Sigmoid colon (tissue), 7 donors: ENCODE measurements at places on chromosomes 3 and 15. TPM values are rescaled to one million over a fixed set of nuclear protein-coding genes. Genes with fewer than 3 reads are reported as not detected.

DNA sequence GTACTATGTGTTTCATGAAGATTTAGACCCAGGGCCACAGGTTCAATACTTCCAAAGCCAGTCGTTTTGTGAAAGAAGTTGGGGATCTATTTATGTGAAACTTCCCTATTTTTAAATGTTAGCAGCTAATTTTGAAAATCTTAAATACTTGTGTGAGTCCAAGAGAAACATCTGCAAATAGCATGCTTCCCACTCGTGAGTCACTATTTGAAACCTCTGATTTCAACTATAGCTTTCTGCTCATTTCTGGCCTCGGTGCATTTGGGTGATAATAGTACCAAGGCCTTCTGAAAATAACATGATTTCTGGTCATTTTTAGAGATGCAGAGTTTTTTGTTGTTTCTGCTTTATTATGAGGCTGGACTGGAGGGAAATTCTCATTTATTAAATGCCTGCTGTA lies 110.0 kb downstream of the OPA1 start:
- DNase-seq, result no peak

- no peak for DNase-seq
Measured at GRCh38 chr3:14262212-14262611, 83.6 kb downstream of the LSM3 start.

- DNase-seq, result no peak
Measured at GRCh38 chr3:145952536-145952935, 208.4 kb downstream of the PLOD2 start.

GRCh38 chr15:52280326-52281084 lies 15.1 kb downstream of the MYO5C start:
- DNase-seq, result no peak

DNA sequence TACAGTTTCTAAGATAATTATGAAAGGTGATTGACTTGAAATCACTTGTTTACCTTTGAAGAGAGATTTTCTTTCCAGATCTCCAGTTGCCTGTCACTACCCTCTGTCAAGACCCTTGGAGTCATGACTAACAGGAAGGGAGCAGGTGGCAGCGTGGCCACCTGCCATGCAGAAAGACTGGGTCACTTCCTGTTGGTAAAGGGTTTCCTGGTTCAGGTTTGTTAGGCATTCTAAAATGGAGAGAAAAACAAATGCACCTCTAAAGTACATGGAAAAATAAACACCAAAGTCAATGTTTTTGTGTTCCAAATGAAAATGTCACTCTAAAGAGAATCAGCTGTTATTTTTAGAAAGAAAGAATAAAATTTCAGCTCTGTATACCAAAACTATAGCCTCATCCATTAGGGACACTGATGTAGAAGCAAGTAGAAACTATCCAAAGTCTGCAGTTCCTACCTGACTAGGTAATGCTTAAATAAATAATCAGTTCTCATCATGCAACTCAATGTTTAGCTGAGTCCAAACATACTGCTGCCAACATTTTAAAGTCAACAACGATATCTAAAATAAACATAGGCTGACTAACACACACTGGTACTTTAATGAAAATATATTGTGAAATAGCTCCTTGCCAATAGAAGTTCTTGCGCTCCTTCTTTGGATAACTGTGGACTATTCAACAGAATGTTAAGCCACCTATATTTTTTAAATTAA lies 23.9 kb upstream of the TM4SF1 start:
- no peak for DNase-seq

DNA sequence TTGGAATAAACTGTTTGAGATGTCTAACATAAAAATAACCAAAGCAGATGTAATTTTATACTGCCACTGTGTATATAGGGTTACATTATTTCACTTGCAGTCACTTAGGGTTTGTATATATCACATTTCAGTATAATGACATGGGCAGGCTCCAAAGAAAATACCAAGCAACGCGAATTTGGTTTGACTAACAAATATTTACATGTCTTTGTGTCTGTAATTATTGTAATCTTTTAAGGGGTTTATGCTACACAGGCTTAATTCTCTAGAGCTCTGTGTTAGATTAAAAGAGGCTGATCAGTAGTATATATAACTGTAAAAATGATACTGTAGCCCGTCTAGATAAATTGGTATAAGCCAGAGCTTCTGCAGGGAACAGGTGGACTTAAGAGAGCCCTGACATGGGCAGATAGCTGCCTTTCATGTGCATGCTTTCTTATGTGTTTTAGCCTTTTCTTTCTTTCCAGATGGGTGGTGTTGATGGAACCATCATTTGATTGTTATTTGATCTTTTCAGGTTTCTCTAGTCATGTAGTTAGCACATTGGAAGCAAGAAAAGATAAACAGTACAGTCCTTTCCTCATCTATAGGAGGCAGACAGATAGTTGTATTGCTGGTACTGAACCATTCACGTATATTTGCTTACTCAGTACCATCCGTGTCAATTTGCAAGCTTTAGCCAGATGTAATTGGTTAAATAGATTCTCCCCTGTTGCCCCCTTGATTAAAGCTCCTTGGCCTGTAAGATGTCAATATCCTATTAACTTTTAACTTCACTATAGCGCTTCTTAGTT lies 86.1 kb downstream of the GALK2 start:
- no peak for DNase-seq

DNA sequence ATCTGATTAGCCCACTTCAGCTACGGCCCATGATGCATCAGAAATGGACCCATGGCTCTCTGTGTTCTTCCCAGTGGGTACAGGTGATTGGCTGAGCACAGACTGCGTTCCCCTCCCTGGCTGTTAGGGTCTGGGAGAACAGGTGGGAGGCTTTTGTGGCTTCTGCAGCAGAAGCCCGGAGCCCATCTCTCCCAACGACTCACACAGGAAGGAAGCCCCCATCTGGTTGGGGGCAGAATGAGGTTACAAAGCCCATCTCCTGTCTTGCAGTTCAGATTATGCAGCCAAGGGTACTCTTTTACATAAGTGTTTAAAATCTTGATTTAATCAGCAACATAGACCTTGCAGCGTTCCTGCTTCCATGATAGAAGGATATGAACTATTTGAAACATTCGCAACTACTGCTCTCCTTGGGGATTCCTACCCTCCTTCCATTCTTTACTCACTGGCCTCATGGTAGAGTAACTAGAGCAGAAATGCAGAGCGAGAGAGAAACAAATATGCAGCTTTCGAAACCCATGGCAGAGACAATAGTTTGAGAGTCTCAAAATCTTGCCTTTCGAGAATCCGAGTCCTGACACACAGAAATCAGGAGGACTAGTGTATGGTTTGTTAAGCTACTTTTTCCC lies 291.3 kb downstream of the TLE3 start:
- no peak for DNase-seq

DNA sequence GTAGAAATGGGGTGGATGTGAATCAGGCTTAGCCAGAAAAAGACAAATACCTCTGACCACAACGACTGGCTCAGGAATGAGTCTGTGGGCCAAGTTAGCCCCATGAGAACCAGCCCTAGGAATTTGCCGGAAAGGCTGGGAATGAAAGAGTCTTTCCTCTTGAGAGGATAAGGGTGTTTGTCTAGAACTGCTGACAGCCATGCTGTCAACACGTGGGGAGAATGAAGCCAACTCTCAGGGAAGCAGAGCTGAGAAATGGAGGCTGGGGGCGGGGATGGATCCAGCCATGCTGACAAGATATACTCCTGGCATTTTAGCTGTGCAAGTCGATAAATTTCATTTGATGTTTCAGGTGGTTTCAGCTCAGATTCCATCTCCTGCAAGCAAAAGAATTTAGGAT lies 10.6 kb upstream of the SLC6A1 start:
- DNase-seq, result no peak

- DNase-seq, result no peak
Measured at GRCh38 chr3:3666664-3667063, 132.6 kb upstream of the LRRN1 start.

DNA sequence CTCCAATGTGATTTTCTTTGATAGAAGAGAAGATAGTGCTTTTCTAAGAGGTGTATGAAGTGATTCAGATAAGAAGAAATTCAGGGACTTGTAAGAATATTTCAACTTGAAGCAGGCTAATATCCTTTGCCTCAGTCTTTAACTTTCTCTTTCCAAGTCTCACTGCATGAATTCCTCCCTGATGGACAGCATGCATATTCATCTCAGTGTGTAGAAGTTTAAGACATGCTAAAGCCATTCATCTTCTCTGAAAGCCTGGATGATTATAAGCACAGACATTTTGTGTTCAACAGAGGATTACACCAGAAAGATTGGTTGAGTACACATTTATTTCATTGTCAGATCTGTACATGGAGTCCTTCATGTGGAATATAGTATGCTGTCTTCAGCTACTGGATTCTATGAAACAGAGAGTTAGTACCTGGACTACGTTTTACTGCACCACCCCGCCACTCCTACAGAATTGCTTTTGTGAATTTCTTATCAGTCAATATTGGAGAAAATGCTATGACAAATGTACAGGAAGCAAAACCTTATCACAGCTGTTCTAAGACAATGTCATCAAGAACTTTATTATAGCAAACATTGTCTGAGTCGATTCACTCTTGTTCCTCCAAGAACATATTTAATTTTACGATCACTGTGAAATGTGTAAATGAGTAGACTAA lies 1346.1 kb downstream of the OTOL1 start:
- no peak for DNase-seq

DNA sequence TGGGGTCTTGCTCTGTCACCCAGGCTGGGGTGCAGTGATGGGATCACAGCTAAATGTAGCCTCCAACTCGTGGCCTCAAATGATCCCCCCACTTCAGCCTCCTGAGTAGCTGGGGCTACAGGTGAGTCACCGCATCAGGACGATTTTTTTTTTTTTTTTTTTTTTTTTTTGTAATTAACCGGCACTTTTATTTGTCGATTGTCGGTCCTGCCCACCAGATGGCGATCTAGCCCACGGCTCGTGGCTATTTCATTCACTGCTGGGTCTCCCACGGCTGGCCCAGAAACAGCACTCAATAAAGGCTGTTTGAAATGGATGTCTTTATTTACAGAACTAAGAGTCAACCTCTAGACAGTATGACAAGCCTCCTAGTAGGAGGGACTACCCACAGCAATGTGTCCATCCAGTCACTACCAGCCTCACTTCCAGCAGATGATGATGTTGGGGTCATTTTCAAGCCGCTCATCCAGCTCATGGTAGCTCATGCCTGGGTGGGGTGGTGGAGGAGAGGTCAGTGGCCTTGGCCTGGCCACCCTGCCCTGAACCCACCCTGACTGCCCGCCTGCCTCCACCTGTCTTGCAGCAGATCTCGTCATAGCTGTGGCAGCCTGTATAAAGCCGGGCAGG lies 1.8 kb upstream of the ZMYND10 start:
- DNase-seq, result peak; percentile 83

GRCh38 chr15:40105517-40106202 lies 3.0 kb downstream of the BMF start:
- no peak for DNase-seq

- DNase-seq, result no peak
Measured at GRCh38 chr15:82172506-82172905, 90.0 kb downstream of the EFL1 start.

- DNase-seq, result no peak
Measured at GRCh38 chr15:32838820-32839219, 121.0 kb downstream of the GREM1 start.

- no peak for DNase-seq
Measured at GRCh38 chr3:167067787-167068161, 312.3 kb downstream of the ZBBX start.

- DNase-seq, result no peak
Measured at GRCh38 chr3:133882986-133883586, 12.6 kb downstream of the RAB6B start.

GRCh38 chr3:167120828-167121227 lies 259.3 kb downstream of the ZBBX start:
- no peak for DNase-seq

- DNase-seq, result peak; percentile 61
Measured at GRCh38 chr15:37125143-37125542, 24.8 kb upstream of the MEIS2 start.

GRCh38 chr15:83413054-83413719 lies 34.0 kb upstream of the SH3GL3 start:
- no peak for DNase-seq

DNA sequence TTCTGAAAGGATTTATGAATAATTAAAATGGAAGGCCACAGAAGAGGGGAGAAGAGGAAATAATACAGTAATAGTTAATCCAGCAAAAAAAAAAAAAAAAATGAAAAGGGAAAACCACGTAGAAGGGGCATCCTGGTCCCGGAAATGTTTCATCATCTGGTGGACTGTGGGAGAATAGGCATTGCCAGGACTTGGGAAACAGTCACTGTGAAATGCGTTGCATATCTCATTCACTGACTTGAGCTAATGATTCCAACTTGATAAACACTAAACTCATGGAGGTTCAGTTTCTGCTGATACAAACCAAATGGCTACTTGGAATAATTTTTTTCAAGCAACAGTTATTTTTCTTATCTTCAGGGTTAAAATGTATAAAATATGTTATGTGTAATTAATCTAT lies 3.2 kb downstream of the XCR1 start:
- DNase-seq, result no peak

DNA sequence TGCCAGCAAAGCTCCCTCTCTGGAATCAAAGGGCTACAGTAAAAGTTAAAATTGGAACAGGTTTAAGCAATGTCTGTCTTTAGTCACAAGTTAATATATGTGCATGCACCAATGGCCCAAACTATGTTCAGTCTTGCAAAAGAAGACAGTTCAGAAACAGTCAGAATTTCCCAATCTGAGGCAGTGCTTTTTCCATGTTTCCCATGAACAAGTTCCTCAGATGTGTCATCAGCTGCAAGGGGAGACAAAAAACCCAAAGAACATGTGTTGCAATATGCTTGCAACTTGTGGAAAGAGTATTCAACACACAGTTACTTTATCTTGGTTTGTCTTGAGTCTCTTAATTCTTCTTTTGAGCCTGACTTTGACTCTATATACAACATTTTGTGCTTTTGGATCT lies 148.4 kb downstream of the USP13 start:
- DNase-seq, result no peak

- peak; percentile 79 for DNase-seq
Measured at GRCh38 chr3:64530434-64531049, 157.3 kb downstream of the ADAMTS9 start.

DNA sequence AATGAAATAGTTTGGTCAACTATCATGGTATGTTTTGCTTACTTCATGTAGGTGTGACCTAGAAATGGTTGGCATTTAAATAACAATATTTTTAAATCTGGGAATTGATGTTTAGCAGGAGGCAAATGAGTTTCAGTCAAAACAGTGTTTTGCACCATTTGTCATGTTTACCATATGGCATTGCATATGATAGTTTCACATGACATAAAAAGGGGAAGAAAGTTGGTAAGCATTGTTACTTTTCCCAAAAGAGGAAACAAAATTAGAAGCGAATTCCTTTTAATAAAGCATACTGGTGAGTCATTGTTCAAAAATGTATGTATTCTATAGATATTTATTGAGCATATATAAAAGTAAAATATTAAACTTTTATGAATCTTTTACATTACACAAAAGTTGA lies 2.3 kb downstream of the RNF13 start:
- no peak for DNase-seq

GRCh38 chr3:15438983-15439382 lies 11.6 kb downstream of the EAF1 start:
- DNase-seq, result no peak

SLC27A2 gene
- total RNA-seq, result not detected

ZKSCAN7 gene
- total RNA-seq, result 5.8 TPM

MUC20 gene
- total RNA-seq, result 2.9 TPM

CHRNA3 gene
- total RNA-seq, result 13.8 TPM

AMIGO3 gene
- 0.71 TPM for total RNA-seq

CKMT1B gene
- total RNA-seq, result not detected

CHST13 gene
- total RNA-seq, result not detected

CNTN3 gene
- 3.3 TPM for total RNA-seq

EPHB1 gene
- 2.5 TPM for total RNA-seq

EFHB gene
- 0.82 TPM for total RNA-seq

MESP2 gene
- not detected for total RNA-seq

C3orf38 gene
- total RNA-seq, result 19.3 TPM

PLA2G4B gene
- total RNA-seq, result 1.6 TPM
